ENCODE measurements at places on chromosomes 1 and 21. TPM values are rescaled to one million over a fixed set of nuclear protein-coding genes. Genes with fewer than 3 reads are reported as not detected.

Gene ABL2
- 7.8 TPM for total RNA-seq

Gene GUCA2A
- not detected for total RNA-seq

Gene FMO5
- total RNA-seq, result 75.5 TPM

Gene TCEA3
- 49.3 TPM for total RNA-seq

Gene ZNF593OS
- not detected for total RNA-seq

Gene ADAMTS4
- total RNA-seq, result 2.2 TPM

Gene MUL1
- 17.1 TPM for total RNA-seq

Gene CASZ1
- 1.6 TPM for total RNA-seq

Gene ADAM30
- not detected for total RNA-seq

Gene IGFN1
- total RNA-seq, result 0.08 TPM

Gene LMX1A
- total RNA-seq, result 0.05 TPM

Gene PTPN22
- total RNA-seq, result 1.9 TPM

DNA sequence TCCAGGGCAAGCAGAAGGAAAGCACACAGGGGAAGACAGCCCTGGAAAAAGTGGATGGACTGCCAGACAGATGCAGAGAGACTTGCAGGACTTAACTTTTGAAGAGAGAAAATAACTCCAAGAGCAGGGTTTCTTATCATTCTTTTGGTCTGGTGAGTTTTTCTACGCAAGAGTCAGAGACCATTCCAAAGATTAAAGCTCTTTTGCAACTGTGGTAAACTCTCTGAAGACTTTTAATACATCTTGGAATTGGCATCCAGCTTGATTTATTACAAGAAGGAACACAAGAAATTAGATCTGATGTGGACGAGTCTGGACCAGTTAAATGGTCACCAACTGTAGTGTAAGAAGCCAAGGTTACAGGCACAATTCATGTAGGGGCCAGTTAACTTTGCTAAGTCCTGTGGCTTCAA, 153.4 kb downstream of the SIPA1L2 start:
- no peak for DNase-seq

DNA sequence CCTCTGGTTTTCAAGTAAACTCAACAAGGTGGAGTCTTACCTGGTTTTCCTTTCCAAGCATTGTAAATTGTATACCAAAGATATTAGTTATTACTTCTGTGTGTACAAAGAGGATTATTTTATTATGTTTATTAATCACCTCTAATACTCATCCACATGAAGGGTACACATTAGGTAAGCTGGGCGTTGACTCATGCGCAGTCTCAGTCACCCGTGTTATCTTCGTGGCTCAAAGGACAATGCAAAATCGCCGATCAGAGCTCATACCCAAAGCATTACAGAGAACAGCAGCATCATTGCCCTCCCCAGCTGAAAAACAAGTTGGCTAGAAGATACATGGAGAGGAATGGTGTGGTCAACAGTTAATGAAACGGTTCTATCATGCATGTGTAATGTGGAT, 148.7 kb downstream of the NR5A2 start:
- no peak for DNase-seq

- no peak for DNase-seq
Observed at GRCh38 chr1:23522244-23522982, 8.6 kb downstream of the E2F2 start.

DNA sequence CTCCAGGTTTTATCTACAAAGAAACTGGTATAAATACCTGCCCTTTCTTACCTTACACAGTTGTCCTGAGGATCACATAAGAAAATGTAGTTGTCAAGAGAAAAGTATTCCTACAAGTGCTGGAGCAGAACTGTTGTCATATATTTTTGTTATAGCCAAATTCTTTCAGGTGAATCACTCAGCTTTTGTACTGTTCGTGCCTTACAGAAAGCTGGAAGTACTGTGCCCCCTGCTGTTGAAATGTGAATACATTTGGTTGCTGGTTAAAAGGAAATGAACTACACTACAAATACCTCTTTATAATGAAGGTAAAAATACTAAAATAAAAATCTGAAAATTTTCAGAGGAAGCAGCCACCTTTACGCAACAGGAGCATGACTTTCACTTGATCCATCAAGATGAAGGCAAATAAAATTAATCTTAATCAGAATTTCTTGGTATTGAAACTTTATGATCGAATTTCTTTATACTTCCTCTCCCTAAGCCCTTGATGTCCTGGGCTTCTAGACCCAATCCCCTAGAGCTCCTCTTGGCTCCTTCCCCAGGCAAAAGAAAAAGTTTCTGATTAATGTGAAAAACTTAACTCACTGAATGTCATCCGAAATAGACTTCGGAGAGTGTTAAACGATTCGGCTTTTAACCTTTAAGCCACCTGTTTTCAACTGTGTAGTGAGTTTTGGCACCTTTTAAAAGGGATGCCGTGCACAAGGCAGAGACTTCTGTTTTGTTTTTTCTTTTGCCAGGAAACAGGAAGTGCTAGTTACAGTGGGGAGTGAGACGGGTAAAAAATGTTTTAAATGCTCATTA, 12.5 kb downstream of the CHML start:
- no peak for DNase-seq

DNA sequence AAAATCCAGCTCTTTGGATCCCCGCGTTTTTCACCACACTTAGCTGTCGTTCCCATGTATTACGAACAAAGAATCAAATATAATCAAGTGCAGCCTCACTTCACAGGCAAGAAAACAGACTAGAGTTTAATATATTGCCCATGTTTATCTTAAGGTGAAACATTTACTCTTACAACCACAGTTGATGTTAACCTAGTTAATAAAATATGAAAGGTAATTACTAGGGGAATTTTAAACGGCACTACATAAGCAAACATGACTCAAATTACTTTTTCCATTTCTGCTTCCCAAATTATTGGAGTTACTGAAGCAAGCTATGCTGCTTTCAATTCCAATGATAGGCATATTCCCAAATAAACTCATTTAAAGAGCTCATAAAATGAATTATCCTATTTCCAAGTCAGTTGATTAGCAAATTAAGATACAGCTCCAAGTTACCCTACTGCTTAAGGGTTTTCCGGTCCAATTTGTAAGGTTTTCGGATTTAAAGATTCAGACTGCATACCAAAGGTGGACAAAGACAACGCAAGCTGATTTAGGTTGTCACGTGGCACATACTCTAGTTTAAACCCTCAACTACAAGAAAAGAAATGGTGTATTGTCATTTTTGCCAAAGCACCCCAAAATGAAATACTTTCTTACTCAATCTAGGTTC, 5.9 kb downstream of the COX20 start:
- no peak for DNase-seq

GRCh38 chr1:147907786-147908509, 5.4 kb downstream of the GJA8 start:
- no peak for DNase-seq

DNA sequence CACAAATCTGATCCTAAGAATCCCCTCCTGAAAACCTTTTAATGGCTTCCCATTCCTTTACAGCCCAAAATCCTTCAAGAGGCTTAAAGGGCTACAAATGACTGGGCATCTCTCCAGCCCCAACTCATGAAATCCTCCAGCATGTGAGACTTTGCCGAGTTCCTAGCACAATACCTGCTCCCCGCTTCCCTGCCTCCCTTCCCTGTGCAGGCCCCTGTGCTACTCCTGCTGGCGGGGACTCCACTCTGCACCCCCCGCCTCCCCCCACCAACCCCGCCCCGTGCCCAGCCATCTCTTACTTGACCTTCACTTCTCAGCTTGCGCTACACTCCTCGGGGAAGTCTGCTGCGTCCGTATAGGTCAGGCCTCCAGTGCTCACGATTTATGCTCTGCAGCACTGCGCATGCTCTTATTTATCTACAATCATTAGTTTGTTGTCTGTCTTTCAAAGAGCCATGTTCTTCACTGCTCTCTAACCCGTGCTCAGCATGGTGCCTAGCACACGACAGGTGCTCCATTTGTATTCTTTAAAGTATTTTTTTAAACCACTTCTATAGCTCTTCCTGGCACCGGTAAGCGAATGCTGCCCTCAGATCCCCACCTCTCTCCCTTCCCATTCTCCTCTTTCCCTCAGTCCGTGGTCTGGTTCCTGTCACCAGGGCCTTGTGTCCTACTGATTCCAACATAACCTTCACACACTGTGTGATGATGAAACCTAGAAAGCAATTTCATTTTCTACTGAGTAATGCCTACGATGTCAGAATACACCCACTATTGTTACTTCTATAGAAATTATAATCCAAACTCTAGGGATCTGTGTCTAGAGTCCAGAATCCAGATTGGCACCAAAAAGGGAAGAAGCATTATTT, 37.5 kb upstream of the PLA2G2C start:
- no peak for DNase-seq

DNA sequence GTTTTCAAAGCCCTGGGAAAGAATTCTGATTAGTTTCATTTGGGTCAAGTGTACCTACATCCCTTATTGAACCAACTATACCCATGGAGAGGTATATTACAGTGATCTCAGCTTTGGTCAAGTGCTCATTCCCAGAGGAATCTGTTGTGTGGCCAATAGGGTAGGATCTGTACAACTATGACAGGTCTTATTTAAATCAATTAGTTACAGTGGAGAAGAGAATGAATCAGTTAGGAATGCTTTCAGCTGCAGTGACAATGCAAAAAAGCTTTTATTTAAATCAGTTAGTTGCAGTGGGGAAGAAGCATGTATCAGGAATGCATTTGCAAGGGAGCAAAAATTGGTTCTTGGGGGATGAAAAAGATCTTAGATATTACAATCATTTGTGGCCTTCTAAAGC, 119.0 kb downstream of the FGGY start:
- no peak for DNase-seq

GRCh38 chr1:236623371-236624166, 19.3 kb upstream of the HEATR1 start:
- DNase-seq, result no peak

- DNase-seq, result no peak
Observed at GRCh38 chr1:21099869-21100131, 76.9 kb downstream of the EIF4G3 start.

GRCh38 chr1:30911059-30911954, 2.7 kb upstream of the SDC3 start:
- DNase-seq, result peak; percentile 80

DNA sequence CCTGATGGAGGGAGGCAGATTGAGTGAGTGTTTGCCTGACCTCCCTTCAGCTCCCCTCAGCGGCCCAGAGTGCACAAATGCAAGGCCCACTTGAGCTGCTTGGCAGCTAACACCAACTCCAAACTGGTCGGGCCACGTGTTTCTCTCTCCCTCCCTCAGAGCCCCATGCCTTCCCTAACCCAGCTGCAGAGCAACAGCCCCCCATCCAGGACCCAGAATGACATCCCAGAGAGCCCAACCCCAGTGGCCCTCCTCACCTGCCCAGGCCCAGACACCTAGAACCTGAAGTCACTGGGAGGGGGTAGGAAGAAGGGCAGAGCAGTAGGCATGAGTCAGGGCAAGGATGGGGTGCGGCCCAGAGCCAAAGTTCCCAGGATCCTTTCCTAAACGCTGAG, 789 bp upstream of the S100A14 start:
- no peak for DNase-seq

DNA sequence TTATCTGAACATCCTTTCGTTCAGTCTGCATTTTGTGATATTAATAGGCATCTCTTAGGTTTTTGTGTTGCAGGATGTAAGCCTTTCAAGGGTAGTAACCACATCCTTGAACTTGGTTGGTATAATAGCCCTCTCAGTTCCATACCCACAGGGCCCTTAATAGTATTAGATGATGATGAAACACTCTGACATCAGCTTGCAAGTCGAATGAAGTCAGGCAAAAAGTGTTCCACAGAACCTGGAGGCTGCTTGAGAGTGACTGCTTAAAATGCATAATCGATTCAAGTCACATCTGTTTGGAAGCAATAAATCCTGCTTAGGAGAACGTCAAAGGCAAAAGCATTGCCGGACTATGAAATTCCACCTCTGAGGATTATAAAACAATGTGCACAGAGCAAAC, 415.6 kb upstream of the KAZN start:
- DNase-seq, result no peak

DNA sequence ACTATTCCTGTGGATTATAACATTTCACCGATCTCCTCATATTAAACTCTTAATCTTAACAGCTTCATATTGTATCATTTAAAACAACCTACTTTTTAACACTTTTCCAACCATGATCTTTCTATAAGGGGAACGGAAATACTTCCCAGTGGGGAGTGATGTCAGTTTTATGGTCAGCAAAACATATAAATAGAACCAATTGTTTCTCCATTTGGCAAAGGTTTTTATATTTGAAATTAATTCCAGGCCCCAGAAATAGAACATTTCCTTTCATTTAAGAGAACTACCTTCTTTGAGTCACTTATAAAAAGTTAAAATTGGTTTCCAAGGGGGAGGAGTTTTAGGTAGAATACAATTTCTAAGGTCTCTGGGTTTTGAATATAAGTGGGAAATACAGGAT, 189.6 kb downstream of the TGFBR3 start:
- DNase-seq, result no peak

DNA sequence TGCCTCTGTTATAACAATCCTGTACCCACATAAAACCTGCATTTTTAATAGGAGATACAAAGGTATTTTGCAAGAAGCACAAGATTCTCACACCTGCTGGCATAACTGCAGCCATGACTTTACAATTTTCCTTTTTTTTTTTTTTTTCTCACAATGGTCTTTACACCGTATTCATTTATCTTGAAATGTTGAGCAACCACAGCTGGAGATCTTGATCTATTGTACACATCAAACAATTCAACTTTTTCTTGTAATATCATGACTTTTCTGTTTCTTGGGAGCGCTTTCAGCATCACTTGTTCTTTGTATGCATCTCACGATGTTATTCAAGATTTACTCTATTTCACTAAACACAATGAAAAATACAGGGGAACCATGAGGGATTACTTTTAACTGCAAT, 651.4 kb downstream of the KCNT2 start:
- no peak for DNase-seq

DNA sequence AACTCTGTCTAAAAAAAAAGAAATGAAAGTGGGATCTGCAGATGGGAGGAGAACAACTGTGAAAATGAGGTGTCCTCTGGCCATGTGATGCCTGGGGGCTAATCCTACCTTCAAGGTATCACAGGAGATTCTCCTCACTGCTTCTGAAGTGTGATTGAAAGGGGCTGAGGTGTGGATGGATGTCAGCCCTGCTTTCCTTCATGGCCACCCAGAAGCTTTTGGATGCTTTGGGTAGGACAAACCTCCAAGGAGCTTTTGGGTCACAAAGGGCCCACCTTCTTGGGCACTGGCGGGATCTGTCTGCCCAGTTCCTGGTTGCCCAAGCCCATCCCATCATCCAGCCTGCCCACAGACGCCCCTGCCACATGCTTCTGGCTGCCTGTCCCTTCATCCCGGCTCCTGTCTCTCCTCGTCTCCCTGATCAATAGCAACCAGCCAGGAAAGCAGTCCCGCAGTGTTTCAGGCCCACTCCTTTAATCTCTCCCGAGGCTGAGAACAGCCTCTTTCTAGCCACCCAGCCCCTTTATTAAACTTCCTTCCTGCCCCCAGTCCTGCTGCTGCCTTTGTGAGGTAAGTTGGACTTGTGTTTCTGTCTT, 87.2 kb downstream of the MAN1C1 start:
- DNase-seq, result no peak

- no peak for DNase-seq
Observed at GRCh38 chr21:44757731-44758130, 43.9 kb downstream of the UBE2G2 start.

GRCh38 chr21:38766987-38767722, 38.6 kb upstream of the ETS2 start:
- DNase-seq, result no peak

- no peak for DNase-seq
Observed at GRCh38 chr1:160104486-160104885, 6.1 kb upstream of the IGSF8 start.
